ENCODE measurements at places on chromosomes 6 and 20. TPM values are rescaled to one million over a fixed set of nuclear protein-coding genes. Genes with fewer than 3 reads are reported as not detected.

GRCh38 chr6:97705568-97705967 lies 422.6 kb upstream of the MMS22L start:
- no peak for DNase-seq

Gene VWA7
- total RNA-seq: 0.37 TPM

DNA sequence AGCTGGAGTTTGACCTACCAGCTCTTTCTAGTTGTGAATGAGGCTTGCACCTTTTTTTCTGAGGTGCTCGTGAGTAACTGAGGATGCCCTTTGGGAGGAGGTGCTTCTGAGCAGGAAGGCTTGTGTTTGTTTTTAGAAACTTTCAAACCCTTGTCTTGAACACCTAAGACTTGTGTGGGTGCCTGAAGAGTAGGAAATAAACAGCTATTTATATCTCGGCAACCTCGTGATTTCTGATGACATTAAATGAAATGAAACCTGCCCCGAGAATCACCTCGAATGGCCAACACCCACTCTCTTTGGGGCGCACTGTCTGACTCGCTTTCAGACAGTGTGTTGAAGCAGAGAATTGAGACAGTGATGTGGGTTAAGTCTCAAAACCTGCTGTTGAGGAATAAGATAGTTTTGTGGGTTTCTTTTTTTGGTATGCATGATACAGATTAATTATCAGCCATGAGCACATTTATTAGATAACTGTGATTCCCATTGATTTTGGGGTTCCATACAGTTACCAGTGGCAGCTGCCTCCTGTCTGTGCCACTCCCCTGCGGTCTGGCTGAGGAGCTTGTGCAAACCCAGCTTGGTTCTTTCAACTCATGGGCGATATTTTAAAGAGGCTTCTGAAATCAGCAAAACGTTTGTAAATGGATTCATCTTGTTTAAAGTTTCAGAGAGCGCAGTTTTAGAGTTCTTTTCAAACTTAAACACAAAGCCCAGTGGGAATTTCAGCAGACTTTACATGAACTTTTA lies 8.4 kb downstream of the IRF4 start:
- no peak for DNase-seq

Gene WDR46
- total RNA-seq: 31.7 TPM

DNA sequence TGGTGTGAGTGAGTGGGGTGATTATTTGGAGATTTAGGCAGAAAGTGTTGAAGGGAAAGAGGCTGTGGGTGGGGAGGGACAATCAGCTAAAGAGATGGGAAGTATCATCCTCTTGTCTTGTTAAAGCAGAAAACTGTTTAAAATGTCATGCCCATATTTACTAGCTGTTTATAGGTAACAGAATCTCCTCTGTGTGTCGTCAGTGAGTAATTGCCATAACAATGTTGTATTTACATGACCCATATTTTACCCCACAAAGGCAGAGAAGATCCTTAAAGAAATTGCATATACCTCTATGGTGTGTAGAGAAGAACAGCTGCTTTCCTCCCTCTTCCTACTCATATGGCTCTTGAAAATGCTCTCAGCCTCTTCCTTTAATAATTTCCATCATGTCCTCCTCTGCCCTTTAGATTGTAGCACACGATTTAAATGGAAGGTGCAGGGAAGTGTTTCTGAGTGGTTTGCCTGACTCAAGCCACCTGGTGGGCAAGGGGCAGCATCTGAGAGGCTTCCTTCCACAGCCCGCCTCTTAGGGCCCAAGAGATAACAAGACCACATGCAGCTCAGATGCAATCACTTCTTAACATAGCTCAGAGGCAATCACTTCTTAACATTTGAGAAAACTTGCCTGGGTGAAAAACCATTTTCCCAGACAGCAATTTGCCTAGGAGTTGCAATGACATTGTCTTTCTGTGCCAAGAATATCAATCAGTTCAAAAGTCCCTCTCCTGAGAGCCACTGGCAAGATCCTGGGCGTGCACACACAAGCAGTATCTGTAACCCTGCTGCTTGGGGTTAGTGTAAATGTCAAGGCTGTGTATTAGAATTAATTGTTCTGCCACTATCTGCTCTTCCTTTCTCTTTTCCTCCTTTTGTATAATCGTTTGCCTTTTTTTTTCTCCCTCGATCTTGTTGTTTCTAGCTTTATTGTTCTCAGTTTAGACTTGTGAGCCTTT lies 44.1 kb upstream of the EDN1 start:
- DNase-seq: no peak

Gene RFX6
- not detected for total RNA-seq

DNA sequence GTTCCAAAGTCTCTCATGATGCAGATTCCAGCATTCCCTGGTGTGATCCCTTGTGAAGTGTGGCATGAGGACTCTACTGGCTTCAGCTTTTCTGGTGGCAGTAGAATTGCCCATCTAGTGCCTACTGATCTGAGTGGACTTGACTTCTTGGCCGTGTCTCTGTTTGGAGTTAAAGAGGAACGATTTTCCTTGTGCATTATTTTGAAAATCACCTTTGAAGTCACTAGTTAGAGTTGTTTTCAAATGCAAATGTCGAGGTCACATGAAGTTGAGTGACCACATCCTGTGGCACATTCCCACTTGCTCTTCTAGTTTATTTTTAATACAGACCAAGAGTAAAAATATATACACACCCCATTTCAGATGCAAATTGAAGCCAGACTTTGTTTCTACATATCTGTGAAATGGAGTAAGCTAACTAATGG lies 270.7 kb upstream of the TAB2 start:
- no peak for DNase-seq

DNA sequence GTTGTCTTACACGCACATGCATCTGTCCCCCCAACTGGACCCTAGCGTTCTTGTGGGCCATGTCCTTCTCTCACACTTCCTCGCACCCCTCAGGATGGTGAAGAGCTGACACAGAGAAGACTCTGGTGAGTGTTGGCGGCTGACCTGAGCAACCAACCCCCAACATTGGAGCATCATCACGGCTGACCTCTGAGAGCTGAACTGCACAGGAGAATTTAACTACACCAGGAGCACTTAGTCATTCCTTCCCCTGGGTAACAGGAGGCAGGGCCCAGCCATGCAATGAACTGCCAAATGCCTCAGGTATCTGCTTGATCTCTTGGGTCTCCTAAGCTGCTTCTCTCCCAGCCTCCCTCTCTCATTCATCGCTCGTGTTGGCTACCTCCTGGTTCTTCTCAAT lies 88.5 kb downstream of the PSMG4 start:
- DNase-seq: peak; percentile 22

- DNase-seq: no peak
These were observed 36.3 kb downstream of the CDH4 start for GRCh38 chr20:61288331-61288784.

GRCh38 chr6:48369100-48369499 lies 258.1 kb upstream of the PTCHD4 start:
- no peak for DNase-seq

DNA sequence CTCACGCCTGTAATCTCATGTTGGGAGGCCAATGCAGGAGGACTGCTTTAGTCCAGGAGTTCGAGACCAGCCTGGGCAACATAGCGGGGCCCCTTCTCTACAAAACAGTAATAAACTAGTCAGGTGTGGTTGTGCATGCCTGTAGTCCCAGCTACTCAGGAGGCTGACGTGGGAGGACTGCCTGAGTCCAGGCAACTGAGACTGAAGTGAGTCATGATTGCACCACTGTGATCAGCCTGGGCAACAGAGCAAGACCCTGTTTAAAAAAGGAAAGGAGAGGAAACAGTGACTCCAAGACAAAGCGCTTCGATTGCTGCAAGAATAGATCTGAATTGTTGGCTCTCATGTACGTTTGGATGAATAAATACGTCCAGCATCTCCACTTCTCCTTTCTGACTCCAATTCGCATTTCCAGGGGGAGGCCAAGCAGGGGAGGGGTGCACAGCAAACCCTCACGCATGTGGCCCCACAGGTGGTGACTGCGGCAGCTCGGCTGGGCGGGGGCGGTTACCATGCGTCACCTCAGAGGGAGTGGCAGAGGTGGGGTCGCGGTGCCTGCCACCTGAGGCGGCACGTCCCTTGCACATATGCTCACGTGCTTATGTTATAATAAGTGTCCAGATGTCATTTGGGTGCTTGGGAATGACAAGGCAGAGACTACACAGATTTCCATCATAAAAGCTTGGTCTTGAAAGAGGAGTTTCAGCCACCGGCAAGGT lies 95.1 kb upstream of the MPC1 start:
- peak; percentile 74 for DNase-seq

- DNase-seq: no peak
These were observed 157.7 kb upstream of the MMS22L start for GRCh38 chr6:97440590-97441176.

GRCh38 chr20:44707018-44707579 lies 8.1 kb upstream of the CCN5 start:
- no peak for DNase-seq

DNA sequence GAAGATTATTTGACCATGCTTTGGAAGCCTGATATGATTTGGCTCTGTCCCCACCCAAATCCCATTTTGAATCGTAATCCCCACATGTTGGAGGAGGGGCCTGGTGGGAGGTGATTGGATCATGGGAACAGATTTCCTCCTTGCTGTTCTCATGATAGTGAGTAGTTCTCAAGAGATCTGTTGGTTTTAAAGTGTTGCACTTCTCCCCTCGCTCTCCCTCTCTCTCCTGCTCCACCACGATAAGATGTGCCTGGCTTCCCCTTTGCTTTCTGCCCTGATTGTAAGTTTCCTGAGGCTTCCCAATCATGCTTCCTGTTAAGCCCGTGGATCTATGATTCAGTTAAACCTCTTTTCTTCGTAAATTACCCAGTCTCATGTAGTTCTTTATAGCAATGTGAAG lies 21.7 kb upstream of the FAM217A start:
- DNase-seq: no peak

DNA sequence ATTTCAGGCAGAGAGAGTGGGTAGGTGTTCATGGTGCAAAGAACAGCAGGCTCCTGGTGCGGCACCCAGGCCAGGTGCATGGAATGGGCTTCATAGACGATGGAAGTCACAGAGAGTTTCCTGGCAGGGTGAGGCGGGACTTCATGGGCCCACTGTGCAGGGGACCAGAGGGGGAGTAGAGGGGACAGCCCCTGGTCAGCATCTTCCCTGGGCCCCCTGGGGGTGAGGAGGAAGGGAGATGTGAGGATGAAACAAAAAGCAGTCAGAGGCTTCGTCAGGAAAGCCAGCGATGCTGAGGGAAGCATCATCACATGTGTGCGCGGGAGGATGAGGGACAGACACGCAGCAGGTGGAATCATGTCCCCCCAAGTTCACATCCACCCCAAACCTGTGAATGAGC lies 2.4 kb upstream of the THBS2 start:
- DNase-seq: peak; percentile 54

GRCh38 chr6:27592481-27593199 lies 119.7 kb upstream of the ZNF184 start:
- no peak for DNase-seq

Gene GGTLC1
- not detected for total RNA-seq

DNA sequence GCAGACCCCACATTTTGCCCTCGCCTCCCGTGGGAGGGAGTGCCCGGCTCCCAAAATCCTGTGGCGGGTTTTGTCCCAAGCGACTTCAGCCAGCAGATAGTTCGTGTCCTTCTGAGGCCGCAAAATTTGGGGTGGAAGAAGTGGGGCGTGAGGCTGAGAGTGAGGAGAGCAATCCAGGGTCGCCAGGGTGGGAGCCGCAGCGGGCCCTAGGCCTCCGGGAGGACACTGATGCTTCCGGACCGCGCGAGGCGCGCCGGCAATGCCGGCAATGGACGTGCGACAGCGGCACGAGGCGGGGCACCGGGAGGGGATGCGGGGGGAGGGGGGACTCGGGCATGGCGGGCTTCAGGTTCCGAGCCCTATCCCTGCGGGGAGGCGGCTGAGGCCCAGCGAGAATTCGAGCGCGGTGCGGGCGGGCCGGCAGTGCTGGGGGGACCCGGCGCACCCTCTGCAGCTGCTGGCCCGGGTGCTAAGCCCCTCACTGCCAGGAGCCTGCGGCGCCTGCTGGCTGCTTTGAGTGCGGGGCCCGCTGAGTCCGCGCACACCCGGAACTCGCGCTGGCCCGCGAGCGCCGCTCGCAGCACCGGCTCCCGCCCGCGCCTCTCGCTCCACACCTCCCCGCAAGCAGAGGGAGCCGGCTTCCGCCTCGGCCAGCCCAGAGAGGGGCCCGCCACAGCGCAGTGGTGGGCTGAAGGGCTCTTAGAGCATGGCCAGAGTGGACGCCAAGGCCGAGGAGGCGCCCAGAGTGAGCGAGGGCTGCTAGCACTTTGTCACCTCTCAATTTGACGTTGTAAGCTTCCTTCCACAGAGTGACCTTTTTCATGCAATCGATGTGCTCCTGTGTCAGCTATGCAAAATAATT lies 143.8 kb downstream of the LPA start:
- DNase-seq: peak; percentile 93

DNA sequence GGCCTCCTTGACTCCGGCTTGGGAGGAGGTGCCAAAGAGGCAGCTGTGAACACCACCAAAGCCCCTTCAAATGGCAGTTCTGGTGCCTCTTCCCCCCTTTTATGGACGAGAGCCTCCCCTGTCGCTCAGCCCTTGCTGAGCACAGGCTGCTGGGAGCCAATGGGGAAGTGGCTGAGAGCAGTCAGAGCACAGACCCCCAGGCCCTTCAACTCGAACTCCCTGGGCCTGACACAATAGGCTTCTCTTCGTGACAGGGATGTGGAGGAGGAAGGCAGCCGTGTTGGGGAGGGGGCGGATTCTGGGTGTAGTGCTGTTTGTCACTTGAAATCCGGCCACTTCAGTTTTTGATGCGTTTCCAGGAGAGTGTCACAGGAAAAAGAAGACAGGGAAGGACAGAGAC lies at the start of gene PDYN:
PDYN (minus strand) TSS at position 73 of the 400 bp plus-strand sequence. CDS start 10,974 bp downstream, outside the sequence.
- no peak for DNase-seq

Data from posterior vena cava (tissue), 2 donors.